Lung microvascular endothelial cell (primary cell): ENCODE measurements at places on chromosomes 2 and 18. TPM values are rescaled to one million over a fixed set of nuclear protein-coding genes. Genes with fewer than 3 reads are reported as not detected.

The C2orf69 gene
- total RNA-seq: 6.3 TPM in 2 replicates

The SKOR2 gene
- total RNA-seq: not detected in 2 replicates

The RESP18 gene
- not detected in 2 replicates for total RNA-seq

GRCh38 chr18:71324356-71324755 lies 1035.5 kb downstream of the SOCS6 start:
- DNase-seq: no peak

GRCh38 chr18:72155327-72155726 lies 388.8 kb downstream of the CBLN2 start:
- DNase-seq: no peak

- DNase-seq: no peak
Observed at GRCh38 chr2:167579826-167580225, 667.6 kb downstream of the STK39 start.

- DNase-seq: no peak
Observed at GRCh38 chr2:102410952-102411351, 12.0 kb upstream of the IL18RAP start.

GRCh38 chr2:134261398-134262131 lies 7.7 kb downstream of the MGAT5 start:
- peak; percentile 67 for DNase-seq

DNA sequence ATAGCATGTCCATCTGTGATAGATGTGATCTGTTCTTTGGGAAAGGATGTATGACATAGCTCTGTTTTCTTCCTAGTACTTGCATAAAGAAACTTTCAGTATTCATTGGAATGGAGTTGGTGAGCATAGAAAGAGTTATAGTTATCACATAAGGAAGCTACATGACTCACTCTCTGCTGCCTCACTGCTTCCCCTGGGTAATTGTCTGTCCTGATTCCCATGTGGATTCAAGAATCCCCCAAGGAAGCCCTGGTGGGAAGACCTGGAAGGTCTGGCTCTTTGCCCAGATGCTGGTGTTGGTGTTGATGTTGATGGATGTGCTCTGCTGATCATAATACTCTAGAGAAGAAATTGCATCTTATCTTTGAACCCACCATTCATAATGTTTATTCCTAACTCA lies 60.6 kb downstream of the PTPN4 start:
- peak; percentile 100 for DNase-seq

DNA sequence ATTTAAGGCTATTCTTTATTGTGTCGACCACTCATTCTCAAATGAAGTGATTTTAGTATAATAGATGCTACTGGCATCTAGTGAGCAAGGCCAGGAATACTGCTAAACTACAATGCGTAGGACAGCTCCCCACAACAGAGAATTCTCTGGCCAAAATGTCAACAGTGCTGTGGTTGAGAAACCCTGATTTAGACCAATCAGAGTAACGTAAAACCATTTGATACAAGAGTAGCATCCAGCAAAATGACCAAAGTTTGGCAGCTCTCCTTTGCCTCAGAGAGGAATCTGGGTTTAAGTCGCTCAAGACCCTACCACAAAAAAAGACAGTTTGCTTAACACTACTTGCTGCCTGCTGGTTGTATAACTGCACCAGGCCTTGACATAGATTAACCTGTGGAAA lies 37.0 kb upstream of the TTN start:
- no peak for DNase-seq

The REG3G gene
- not detected in 2 replicates for total RNA-seq

The MFF gene
- total RNA-seq: 33.9 and 34.9 TPM in 2 replicates
